ENCODE measurements at places on chromosomes 12 and 14.

GRCh38 chr12:64522316-64522715 lies 70.4 kb downstream of the TBK1 start:
- no peak for DNase-seq

GRCh38 chr12:108620236-108620879 lies 13.3 kb downstream of the SELPLG start:
- DNase-seq, result no peak

DNA sequence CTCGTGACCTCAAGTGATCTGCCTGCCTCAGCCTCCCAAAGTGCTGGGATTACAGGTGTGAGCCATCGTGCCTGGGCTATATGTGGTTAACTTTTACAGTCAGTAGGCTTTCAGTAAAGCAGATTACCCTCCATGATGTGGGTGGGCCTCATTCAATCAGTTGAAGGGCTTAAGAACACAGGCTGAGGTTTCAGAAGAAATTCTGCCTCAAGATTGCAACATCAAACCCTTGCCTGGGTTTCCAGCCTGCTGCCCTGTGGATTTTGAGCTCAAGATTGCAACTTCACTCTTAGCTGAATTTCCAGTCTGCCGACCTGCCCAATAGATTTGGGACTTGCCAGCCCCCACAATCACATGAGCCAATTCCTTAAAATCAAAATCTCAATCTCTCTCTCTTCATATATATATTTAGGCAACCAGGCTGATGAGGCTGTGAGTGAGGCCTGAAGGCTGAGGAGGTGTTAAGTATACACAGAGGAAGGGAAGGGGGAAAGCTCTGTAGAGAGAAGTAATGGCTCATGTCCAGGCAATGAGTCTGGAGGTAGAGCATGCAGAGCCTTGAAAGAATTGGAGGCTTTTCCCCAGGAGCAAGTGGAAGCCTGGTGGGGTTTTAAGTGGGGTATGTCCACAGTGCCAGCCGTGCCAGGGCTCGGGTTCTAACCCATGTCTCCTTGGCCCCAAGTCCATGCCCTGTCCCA lies 33.3 kb upstream of the ACTN1 start:
- DNase-seq, result no peak

DNA sequence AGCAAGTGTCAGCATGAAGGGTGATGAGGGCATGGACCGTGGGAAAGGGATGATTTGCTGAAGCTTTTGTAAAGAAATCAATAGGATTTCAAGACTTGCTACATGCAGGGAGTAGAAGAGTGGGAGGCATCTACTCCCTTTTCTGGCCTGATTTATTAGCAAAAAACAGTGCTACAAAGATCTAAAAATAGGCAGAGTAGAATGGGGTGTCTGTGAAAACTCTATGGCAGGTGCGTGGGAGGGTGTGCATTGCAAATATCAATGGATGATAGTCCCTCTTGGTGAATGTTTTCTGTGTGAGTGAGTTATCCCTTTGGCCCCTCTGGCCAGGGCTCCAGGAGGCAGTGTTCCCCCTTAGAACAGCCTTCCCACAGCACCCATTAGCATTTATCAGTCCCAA lies 139.0 kb downstream of the SMOC1 start:
- no peak for DNase-seq

DNA sequence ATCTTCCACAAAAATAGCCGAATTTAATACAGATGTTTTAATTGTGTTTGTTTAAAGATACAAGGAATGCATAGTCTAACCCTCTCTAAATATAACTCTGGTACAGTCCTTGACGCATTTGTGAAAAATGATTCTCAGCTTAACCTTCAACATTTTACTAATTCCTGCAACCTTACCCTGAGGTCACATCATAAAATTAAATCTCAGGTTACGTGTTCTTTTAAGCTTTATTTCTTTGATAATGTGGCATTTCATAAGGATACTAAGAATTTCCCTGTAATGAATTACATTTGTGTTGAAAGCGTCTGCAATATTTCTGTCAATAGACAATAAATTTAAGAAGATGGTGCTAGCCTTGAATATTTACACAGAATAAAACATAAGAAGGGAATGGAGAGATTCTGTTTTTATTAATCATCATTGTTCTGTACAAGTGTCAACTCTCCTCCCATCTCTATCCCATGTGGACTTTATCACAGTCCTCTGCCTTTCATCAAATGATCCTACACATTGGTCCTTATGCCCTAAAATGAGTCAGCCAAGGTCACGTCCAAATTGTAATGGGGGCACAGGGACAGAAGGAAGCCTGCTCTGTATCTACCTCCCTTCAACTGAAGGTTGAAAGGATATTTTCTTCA lies 769.3 kb upstream of the FLRT2 start:
- DNase-seq, result no peak
